Effector memory CD4-positive, alpha-beta T cell (primary cell): ENCODE measurements at places on chromosomes 7 and 10.

DNA sequence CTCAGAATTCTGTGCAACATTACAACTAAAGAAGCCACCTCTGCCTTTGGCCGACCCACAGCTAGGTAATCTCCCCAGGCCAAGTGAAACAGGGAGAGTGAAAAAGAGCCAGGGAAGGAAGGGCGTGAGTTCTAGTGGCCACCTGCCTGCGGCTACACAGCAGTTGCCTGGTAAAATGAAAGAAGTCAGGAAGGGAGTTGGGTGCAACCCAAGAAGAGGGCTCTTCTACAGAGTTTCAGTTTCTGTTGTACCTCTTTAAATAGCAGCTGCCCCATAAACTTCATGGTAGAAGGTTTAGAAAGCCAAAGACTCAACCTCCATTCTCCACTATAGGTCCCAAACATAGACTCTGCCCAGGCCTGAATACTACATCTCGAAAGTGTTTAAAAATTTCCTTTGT is 76.2 kb upstream of the TMEM168 start:
- no peak for DNase-seq

DNA sequence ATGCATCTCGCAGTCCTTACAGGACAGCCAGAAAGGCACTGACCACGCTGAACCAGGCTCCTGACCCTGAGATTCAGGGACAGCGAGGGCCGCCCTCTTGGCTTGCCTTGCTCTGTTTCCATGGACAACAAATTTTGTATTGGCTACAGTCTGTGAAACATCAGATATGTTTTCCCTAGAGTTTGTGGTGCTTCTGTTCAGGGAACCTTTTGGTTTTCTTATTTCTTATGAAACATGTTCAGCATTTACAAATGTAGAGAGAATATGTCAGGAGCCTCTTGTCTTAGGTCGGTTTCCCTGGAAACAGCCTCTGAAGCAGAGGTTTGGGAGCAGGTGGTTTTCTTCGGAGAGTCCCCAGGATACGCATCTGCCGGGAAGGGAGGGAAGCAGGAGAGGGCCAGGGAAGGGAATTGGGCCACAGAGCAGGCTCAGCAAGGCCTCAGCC is 260.1 kb downstream of the CCDC3 start:
- DNase-seq, result no peak

GRCh38 chr7:1223196-1223981 is 9.3 kb upstream of the UNCX start:
- DNase-seq, result no peak

GRCh38 chr7:7566651-7567611 is at the start of gene MIOS:
Gene MIOS, plus strand, starts transcription at chr7:7566884. Its CDS starts 5,592 bp downstream, at chr7:7572476.
- peak; percentile 73 for DNase-seq

- DNase-seq, result no peak
These were observed 22.8 kb downstream of the ANTXRL start for GRCh38 chr10:46309511-46310142.

GRCh38 chr10:129868449-129869035 is 95.5 kb downstream of the EBF3 start:
- DNase-seq, result no peak

- no peak for DNase-seq
These were observed 54.5 kb downstream of the COL1A2 start for GRCh38 chr7:94449151-94449725.

DNA sequence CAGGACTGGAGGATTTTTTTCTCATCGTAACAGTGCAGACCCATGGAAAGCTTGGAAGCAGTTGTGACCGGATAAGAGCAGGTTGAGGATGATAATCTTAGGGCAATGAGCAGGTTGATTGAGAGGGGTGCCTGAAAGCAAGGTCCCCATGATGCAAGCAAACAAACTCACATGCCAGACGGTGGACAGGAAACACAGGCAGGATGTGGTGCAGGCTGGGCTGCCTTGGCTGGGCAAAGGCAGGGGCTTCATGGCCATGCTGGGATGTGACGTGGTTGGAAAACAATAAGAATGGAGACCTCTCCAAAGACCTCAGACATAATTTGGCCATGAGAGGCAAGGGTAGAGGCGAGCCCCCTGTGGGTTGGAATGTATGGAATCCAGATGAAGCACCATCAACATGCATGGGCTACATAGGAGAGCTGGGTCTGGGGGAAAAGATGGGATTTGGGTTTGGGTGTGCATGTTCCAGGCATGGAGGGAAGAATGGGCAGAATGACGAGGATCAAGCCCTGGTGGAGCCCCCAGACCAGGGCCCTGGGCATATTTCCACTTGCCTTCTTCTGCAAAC is 58.3 kb downstream of the IKZF1 start:
- DNase-seq, result peak; percentile 60

DNA sequence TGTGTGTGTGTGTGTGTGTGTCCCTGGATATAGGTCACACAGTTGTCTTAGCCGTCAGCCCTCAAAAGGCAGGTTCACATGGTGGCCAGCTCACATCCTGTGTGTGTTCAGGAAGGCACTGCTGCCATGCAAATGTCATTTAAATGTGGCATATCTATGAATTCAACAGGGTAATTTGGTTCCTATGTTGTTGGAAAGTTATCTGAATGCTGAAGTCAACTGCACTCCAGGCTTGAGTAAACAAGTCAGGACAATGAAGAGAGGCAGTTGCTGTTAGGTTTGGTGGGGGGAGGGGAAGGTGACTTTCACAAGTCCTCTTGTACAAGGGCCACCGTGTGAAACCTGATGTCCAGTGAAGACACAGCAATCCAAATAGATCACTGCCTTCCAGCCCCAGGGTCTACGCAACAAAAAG is 61.1 kb downstream of the PTPRE start:
- DNase-seq, result no peak

- DNase-seq, result no peak
These were observed 63.2 kb downstream of the PARP12 start for GRCh38 chr7:139999516-139999915.

- DNase-seq, result no peak
These were observed 55.7 kb upstream of the PRSS58 start for GRCh38 chr7:142313528-142313927.

GRCh38 chr7:79563821-79564522 is 110.5 kb upstream of the MAGI2 start:
- no peak for DNase-seq

DNA sequence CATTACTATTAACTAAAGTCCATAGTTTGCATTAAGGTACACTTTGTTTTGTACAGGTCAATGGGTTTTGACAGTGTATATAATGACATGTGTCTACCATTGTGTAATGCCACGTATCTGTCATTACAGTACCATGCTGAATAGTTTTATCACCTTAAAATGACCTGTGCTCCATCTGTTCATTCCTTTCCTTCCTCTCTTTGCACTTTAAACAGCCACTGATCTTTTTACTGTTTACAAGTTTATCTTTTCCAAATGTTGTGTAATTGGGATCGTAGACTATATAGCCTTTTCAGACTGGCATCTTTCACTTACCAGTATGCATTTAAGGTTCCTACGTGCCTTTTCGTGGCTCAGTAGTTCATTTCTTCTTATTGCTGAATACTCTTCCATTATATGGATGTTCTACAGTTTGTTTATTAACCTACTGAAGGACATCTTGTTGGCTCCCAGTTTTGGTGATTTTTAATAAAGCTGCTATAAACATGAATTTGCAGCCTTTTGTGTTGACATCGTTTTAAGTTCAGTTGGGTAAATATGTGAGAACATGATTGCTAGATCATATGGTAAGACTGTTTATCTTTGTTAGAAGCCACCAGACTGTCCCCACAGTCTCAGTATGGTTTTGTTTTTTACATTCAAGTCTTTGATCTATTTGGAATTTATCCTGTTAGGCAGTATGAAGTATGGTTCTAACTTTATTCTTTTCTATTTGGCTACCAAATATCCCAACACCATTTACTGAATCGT is 24.7 kb downstream of the STAM start:
- DNase-seq, result no peak

- DNase-seq, result no peak
These were observed 244.3 kb downstream of the MTERF1 start for GRCh38 chr7:91636129-91636724.

DNA sequence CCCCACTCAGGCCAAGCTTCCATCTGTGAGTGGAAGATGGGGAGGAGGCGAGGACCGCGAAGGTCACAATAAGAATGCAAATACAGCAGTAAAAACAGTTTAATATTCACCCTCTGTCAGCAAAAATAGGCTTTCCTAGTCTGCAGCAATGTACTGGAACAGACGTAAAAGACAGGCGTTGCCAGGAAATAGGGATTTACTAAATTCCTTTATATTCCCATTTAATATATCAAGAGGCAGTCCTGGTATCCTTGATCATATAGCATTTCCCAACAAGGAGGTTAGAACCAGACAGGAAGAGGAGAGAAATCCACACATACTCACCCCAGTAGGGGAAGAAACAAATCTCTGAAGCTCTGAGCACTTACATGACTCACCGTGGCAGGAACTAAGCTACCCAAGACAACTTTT is 1054.9 kb upstream of the C7orf33 start:
- no peak for DNase-seq

DNA sequence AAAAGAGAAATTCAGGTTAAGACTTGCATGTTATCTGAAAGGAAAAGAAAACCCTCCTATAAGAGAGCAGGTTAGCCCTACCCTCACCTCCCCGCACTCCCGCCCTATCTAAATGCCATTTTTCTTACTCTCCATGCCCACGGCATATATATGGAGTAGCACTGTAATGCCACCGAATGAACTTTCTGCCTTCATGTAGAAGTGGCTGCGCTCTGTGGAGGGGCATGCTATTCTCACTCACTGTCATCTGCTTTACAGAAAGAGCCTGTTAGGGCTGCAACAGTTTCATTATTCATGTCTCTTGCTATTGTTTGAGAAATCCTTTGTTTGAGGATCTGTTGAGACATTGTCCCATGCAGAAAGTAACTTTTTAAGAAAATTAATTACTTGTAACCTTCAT is 1190.6 kb downstream of the SORCS1 start:
- no peak for DNase-seq

GRCh38 chr10:86443069-86443468 is 76.5 kb upstream of the GRID1 start:
- no peak for DNase-seq

DNA sequence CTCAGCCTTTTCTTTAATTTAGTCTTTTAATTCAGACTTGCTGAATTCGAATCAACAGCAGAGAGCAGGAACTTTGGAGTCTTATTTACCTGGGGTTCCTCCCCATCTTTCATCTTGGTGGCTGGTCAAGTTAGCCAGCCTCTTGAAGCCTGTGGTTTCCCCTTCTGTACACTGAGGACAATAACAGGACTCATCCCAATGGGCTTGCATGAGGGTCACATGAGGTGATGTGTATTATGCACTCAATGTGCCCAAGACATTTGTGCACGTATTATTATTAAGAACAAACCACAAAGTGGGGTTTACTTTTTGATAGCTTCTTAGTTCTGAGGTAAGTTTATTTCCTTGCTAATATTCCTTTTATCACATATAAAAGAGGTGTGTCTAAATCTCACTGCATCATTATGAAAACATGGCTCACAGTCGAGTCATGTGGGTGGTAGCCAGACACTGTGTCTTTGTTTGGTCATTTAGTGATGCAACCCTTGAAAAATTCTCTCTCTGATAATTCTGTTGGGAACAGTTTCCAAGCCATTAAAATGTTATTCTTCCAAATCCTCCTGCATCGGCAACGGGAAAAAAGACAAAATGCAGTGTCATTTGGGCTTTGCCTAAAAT is 86.5 kb upstream of the GRB10 start:
- DNase-seq, result no peak

GRCh38 chr7:83486536-83486935 is 162.4 kb downstream of the SEMA3E start:
- DNase-seq, result no peak

- DNase-seq, result no peak
These were observed 2.1 kb downstream of the VSIR start for GRCh38 chr10:71771204-71771603.

- DNase-seq, result no peak
These were observed 62.2 kb downstream of the CNOT4 start for GRCh38 chr7:135447748-135448147.

DNA sequence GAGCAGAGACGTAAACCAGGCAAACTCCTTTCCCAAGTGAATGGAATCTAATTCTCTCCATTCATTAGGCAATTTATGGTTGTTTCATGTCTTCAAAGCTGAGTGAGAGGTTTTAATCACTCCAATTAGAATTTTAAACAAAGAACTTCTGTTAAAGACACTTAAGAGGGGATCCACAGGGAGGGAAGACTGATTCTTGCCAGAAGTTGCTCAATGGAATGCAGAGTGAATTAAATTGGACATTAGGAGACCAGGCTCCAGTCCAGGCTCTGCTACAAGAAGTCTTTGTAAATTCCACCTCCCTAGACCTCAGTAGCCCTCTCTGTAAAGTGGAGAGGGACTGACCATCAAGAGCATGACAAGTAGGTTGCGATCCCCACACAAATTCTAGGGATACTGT is 130.7 kb upstream of the TMEM72 start:
- no peak for DNase-seq

DNA sequence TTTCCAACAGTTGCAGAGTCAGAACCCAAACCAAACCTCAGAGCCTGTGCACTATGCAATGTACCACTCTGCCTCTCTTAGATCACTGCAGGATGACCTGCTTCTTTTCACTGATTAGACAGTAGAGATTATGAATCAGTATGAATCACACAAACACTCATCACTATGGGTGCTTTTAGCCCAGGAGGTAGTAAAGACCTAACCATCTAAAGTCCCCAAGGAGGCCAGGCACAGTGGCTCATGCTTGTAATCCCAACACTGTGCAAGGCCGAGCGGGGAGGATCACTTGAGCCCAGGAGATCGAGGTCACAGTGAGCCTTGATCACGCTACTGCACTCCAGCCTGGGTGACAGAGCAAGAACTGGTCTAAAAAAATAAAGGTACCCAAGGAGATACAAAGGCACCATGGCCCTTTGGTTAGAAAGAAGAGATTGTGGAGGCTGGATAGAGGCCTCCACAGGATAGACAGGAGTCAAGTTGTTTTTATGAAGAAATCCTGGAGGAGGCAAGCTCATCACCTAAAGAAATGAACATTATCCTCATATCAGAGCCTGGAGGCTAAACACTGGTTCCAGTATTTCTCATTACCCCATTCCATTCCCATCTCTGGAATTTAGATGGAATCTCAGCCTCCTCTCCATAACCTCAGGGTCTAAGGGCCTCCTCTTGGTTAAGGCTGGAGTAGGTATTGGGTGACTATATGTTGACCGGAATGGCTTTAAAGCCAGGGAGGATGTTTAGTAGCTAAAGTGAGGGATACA is 12.9 kb downstream of the SEC31B start:
- no peak for DNase-seq

DNA sequence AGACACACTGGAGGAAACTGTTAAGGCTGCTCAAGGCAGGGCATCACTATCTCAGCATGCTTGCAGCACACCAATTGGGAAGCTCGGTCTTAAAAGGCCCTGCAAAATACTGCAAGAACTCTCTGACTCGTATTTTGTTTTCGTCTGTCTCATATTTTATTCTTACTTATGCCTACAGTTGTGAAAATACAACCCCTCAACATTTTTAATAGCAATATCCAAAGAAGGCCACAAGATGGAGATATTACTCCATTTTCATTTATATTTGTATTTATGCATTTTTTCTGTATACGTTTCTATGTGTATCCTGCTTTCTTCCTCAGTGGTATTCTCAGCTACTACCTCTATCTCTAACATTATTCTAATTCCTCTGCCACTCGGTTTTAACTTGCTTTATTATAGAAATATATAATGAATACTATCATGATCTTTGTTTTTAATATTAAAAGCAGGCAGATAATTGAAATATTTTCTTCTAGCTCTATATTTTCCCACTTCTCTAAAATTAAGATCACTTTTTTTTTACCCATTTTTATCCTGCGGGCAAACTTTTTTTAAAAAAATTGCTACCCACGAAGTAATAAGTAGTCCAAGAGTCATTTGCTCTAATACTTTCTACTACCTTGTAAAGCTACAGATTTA is 10.0 kb downstream of the DNAJC1 start:
- no peak for DNase-seq
